Activated T-cell treated with anti-CD3 and anti-CD28 coated beads, Interleukin-2, amount 50 U/mL, for 72 hours (primary cell): ENCODE measurements at places on chromosomes 4 and X. TPM values are rescaled to one million over a fixed set of nuclear protein-coding genes. Genes with fewer than 3 reads are reported as not detected.

Gene GLOD5
- not detected for total RNA-seq

Gene TMPRSS11F
- not detected for total RNA-seq

Gene CSAG1
- total RNA-seq, result not detected

Gene LIAS
- total RNA-seq, result 39.5 TPM

Gene CCKAR
- not detected for total RNA-seq

Gene SH3RF1
- total RNA-seq, result 0.26 TPM

Gene MAGEB2
- total RNA-seq, result not detected

Gene UGT2B11
- not detected for total RNA-seq

Gene NXF2B
- not detected for total RNA-seq

Gene ATP8A1
- 55.9 TPM for total RNA-seq

Gene NR3C2
- total RNA-seq, result 6.2 TPM

Gene VCX2
- total RNA-seq, result not detected

Gene FGF16
- total RNA-seq, result not detected

Gene LRAT
- total RNA-seq, result not detected

Gene OPN1MW
- total RNA-seq, result not detected

Gene GPC4
- total RNA-seq, result not detected

Gene SULT1B1
- 4.5 TPM for total RNA-seq

Gene PRPS1
- 85.2 TPM for total RNA-seq

Gene SGMS2
- 0.22 TPM for total RNA-seq

Gene TLL1
- not detected for total RNA-seq

Gene AKAP4
- total RNA-seq, result not detected

Gene CXCL11
- total RNA-seq, result not detected

Gene ARHGAP4
- total RNA-seq, result 147 TPM

Gene ARAP2
- 70.8 TPM for total RNA-seq

Gene NUP62CL
- total RNA-seq, result 4.9 TPM

Gene TKTL1
- total RNA-seq, result 0.74 TPM

Gene GSX2
- not detected for total RNA-seq

Gene PPM1K
- total RNA-seq, result 61.2 TPM

Gene RRH
- not detected for total RNA-seq

Gene ARHGAP10
- total RNA-seq, result 12.4 TPM

Gene TLR7
- total RNA-seq, result 0.23 TPM

Gene GIMD1
- not detected for total RNA-seq

Gene LONRF3
- 3.3 TPM for total RNA-seq

Gene CUL4B
- 54.3 TPM for total RNA-seq

Gene FABP2
- total RNA-seq, result not detected
